ENCODE measurements at places on chromosomes 11 and 22.

DNA sequence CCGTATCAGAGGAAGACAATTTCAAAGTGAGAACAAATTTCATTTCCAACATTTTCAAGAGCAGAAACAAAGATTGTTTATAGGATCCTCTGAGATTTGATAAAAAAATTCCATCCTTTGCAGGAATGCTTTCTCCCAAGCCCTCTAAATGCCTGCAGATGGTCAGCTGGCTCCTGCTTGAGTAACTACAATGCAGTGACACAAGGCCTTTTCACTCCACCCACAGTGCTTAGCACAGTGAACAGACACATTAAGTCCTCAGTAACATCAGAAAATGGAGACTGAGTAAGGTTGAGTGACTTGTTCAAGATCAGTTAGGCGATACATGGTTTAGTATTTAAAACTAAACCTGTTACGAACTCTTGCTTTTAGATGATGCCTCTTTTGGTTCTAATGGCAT is 527.1 kb upstream of the CCDC90B start:
- no peak for DNase-seq

DNA sequence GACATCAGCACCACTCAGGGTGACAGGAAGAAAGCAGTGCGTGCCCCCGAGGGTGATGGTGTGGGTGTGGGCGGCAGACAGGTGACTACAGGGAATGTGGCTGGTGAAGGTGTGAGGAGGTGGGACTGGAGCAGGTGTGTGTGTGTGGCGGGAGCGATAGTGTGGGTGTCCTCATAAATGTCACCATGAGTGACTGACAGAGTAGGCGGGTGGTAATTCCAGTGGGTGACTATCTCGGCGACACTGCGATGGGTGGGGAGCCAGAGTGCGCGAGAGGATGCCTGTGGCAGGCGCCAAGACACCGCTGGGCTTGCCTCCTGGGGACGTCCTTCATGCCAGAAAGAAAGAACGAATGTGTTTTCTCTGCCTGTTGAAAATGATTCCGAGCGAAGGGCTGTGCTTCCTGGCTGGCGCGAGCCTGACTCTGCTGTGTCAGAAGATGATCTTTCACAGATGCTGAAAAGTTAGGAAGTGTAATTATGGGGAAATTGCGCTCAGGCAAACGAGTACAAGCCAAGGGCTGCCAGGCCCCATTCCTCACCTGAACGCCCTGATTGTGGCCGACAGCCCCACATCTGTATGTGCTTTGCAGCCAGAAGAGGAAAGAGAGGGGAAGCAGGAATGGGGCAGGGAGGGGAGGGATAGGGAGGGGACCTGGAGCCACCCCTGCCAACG is 98.8 kb upstream of the CD82 start:
- no peak for DNase-seq

- DNase-seq: no peak
These were observed 6.3 kb upstream of the SLC1A2 start for GRCh38 chr11:35425603-35426212.

DNA sequence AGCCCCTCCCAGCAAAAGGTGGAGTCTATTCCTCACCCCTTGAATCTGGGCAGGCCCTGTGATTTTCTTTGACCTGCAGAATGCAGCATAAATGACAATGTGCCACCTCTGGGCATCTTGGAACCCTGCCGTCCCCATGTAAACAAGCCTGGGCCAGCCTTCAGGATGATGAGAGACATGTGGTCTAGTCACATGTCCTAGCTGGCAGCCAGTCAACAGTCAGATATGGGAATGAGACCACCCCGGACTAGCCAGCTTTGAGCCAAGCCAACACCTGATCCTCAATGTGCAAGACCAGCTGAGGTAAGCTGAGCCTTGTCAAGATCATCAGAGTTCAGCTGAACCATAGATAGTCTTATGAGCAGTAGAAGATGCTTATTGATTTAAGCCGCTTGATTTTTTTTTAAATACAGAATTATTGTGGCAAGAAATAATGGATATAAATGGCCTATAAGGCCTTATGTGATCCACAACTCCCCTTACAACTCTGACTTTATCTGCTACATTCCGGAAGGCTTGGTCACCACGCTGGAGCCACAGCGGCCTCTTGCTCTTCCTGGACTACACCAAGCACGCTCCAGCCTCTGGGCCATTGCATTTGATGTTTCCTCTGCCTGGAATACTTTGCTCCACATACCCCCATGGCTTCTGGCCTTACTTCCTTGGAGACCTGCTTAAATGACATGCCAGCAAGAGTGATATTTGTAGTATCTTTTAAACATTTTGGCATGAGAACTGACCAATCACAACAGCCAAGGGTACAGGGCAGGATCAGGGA is 225.9 kb upstream of the SESN3 start:
- no peak for DNase-seq

GRCh38 chr11:24298146-24298545 is 198.7 kb upstream of the LUZP2 start:
- no peak for DNase-seq
